ENCODE measurements at places on chromosomes 7 and 10. TPM values are rescaled to one million over a fixed set of nuclear protein-coding genes. Genes with fewer than 3 reads are reported as not detected.

- DNase-seq, result no peak
These were observed 171.2 kb downstream of the ARHGAP21 start for GRCh38 chr10:24552346-24553016.

SLC12A9 gene
- total RNA-seq, result 9.0 TPM

IFIT2 gene
- 7.0 TPM for total RNA-seq

HOXA4 gene
- total RNA-seq, result 0.15 TPM

PRPS1L1 gene
- total RNA-seq, result not detected

DNA sequence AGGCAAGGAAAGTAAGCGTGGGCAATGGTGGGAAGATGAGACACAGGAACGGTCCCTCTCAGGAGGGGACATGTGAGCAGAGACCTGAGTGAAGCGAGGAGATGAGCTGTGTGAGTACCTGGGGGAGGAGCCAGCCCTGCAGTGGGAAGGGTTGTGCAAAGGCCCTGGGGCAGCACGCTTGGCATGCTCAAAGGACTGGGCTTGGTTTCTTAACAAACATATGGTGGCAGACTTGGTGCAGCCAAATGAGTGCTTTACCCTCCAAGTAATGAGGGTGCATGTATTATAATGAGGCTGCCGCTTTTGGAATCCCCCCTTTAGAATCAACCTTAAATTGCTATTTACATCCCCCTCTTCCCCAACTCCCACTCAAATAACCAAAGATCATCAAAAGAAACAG is 152.7 kb upstream of the FRMD4A start:
- DNase-seq, result no peak
